ENCODE measurements at places on chromosomes 3 and 15.

DNA sequence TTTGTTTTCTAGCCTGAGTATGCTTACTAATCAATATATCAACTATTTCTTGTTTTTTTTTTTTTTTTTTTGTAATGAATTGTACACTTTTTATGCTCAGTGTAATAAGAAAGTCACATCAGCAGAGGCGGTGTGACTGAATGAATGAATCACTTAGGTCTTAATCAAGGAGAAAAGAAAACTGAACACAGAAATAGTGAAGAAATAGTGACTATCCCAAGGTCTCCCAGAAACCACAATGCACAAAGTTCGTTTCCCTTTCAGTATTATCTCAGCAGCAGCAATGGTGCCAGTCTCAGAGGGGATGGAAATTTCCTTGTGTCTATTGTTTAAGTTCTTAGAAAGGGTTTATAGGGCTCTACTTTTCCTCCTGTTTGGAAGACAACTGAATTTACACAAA lies 80.7 kb downstream of the NR1I2 start:
- no peak for DNase-seq

GRCh38 chr3:173078525-173078924 lies 62.5 kb downstream of the SPATA16 start:
- DNase-seq, result no peak

GRCh38 chr3:54994111-54994513 lies 66.3 kb upstream of the LRTM1 start:
- DNase-seq, result no peak

DNA sequence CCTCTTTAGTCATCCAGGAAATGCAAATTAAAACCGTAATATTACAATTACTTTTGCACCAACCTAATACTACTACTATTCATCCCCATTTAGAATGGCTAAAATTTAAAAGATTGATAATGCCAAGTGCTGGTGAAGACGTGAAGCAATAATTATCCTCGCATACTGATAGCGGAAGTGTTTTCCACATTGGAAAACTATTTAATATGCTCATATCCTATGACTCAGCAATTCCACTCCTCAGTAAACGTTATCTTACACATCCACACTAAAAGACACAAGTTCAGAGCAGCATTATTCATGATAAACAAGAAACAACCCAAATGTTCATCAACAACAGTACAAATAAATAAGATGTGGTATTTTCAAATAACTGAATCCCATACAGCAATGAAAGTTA lies 70.6 kb downstream of the VPS13C start:
- no peak for DNase-seq

DNA sequence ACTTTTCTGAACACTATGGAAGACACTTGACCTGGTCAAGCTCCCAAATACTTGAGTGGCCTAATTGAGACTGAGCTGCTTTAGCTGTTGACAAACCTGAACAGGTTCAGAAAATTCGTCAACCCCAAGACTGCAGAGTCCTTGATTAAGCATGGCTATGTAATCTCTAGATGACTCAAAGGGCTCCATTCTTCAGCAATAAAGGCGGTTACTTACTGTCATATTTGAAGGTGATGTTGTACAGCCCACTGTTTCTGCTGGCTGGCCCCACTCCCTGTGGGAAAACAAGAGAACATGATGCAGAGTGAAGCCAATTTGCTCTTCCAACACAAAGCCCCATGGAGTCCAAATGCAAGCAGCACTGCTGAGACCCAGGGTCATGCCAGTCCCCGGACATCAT lies 45.1 kb downstream of the IL17RD start:
- no peak for DNase-seq

DNA sequence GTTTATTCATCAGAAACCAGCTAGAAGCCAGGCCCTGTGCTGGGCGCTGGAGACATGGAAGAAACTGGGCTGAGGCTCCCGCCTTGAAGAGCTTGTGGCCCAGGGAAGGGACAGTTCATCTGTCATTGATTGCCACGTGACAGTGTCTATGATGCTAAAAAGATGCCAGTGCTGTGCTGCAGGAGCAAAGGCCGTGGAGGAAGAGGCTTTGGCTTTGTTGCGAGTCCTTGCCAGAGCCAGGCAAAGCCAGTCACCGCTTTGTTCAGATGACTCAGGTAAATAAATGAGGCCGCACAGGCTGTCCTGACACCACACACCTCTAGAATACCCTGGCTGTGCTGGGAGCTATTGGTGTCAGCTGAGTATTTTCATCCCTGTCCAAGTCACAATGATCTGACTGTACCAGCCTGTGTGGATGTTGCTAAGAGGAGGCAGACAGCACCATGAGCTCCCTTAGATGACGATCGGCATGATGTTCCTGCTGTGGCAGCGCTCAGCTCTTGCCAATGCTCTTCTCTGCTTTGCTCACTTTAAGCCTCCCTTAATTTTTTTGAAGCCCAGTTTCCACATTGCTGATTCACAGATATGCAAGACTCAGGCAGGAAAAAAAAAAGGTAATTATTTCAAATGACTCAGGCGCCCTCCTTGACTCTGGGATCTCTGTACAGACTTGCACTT lies 77.5 kb downstream of the CCNL1 start:
- DNase-seq, result no peak

GRCh38 chr3:193187070-193187722 lies 53.8 kb upstream of the PLAAT1 start:
- DNase-seq, result no peak

DNA sequence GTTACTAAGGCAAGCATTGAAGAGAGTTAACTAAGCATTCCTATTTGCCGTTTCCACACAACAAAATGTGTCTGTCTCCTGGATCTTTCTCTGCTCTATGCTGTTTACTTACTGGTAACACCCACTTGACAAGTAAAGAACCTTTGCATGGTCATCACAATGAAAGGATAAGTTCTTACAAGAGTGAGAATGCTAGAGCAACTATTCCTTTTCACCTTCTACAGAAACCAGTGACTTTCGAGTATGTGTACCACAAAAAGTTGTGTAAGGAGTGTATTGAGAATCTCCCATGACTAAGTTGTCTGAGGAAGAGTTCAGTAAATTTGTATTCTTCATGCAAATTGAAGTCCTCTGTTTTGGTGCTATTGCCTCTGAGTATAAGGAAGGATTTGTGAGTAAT lies 10.8 kb downstream of the TIPARP start:
- no peak for DNase-seq

DNA sequence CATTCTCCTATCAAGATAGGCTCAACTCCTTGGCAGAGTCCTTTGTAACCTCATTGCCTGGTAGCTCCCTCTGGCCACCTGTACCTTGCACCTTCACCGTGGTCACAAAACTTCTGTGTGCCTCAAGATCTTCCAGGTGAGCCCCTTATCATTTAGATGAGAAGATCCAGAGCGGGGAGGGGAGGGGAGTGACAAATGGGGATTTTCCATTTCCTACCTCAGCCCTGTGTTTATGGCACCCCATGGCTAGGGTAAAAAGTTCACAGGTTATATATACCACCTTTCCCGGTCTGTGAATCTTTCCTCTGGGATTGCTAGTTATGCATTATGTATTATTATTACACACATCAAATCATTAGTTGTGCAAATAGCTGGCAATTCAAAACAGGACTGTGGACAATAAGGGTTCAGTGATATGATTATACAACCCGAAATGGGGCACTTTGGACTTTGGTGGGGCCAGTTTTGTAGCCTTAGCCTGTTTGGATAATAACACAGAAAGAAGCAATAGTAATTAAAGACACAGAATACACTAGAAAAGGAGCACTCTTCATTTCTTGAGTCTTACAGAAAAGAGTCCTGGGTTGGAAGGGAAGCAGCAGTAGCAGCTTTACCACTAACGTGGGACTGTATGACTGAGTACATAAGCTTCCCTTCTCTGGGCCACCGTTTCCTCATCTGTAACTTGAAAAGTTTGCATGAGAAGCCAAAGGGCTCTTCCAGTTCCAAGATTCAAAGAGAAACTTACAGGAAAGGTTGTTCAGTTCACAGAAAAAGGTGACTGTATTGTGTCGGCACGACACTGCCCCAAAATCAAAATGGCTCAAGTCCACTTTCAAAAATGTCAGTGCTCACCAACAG lies 7.1 kb downstream of the TLE3 start:
- no peak for DNase-seq

GRCh38 chr3:32147933-32148332 lies 41.5 kb downstream of the GPD1L start:
- no peak for DNase-seq

- DNase-seq, result peak; percentile 68
Observed at GRCh38 chr3:174440741-174441587, 418.2 kb upstream of the NAALADL2 start.

DNA sequence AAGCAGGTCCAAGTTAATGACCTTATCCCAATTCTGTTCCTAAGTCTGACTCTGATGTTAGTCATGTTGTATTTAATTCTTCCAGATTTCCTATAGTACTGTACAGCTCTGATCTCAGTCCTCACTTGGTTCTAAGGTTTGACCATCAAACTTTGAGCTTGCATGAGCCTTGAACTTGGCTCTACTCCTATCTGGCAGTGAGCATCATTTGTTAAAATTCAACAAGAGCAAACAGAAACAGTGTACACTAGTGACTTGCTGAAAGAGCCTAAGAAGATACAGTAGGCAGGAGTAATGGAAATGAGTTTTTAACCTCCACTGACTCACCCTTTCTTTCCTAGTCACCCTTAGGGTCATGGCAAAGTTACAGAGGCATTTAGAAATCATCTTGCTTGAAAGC lies 451.1 kb upstream of the TPRG1 start:
- DNase-seq, result no peak

- no peak for DNase-seq
Observed at GRCh38 chr3:9600597-9600996, 47.0 kb upstream of the LHFPL4 start.

DNA sequence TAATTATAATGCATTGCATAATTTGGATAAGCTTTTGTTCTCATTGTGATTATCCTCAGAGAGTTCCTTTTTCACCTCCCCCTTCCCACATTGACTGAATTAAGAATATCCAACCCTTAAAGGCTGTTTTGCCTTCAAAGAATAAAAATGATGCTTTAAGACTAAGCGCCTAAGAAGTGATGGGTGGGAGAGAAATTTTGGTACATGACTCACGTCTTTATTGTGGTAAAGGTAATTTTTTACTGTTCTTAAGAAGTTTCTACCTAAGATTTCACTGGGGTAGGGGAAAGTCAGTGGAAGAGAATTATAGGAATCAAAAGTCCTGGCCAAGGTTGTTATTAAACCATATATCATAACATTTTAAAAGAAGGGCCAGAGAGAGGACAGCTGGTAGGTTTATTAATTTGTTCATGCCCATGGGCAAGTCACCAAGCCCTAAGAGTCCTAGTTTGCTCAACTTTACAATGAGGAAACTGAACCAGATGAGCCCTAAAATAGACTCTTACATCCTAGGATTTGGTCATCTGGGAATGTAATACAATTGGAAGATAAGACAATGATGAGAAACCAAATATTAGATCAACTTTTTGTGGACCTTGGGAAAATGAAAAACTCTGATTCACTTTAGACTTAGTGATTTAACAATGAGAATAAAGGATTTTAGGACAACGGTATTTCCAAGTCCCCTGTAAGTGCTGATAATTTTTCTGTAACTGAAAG lies 101.1 kb upstream of the RASGRP1 start:
- no peak for DNase-seq

DNA sequence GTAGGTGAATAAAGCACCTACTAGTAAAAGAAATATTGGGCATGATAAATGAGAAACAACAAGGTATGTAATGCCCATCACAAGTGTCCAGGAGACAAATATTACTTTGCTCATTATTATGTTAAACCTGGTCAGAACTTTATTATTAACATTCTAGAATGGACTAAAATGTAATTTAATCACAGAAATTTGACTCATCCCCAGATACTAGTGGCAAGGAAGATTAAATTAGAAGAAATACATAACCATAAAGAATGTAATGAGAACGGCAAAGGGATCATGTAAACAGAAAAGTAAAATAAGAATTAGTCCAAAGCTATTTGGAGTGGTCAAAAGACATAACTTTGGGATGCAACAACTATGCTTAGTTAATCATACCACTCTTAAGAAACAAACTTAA lies 71.2 kb upstream of the STAC start:
- no peak for DNase-seq

DNA sequence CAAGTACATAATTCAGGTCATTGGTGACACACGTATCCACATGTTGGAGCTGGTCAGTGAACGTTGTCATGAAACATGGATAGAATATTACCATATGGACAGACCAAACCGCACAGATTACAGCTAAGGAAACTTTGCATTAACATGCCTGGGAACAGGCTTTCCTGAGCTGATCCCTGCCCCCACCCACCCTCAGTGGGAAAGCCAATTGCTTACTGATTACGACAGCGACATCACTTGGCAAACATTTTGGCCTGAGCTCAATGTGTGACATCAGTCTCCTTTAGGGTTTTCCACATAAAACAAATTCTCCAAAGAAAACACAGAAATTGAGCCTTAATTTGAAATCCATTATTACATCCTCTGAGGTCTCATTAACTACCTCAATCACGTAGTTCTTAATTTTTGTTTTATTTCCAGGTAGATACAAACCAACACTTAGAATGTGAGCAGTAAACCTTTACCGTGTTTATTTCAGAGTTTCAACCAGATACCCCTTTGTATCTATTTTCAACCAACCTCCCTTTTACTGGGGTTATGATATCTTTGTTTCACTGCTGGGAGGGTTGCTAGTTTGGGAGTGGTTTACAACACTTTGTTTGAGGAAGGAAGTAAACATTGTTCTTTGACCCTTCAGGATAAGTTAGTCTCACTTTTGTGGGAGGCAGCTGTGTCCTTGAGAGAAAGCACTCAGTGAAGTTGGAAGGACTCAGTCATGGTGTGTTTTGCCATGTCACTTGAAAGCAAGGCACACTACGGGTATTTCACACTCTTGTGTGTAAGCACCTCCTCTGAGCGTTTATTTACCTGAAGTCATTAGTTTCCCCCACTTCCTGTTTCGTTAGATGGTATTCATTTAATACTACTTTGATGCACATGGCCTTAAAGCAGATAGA lies 103.1 kb downstream of the CMSS1 start:
- no peak for DNase-seq

- DNase-seq, result no peak
Observed at GRCh38 chr3:124621498-124621897, 108.8 kb upstream of the UMPS start.

GRCh38 chr15:85402195-85402881 lies 21.9 kb downstream of the AKAP13 start:
- no peak for DNase-seq

DNA sequence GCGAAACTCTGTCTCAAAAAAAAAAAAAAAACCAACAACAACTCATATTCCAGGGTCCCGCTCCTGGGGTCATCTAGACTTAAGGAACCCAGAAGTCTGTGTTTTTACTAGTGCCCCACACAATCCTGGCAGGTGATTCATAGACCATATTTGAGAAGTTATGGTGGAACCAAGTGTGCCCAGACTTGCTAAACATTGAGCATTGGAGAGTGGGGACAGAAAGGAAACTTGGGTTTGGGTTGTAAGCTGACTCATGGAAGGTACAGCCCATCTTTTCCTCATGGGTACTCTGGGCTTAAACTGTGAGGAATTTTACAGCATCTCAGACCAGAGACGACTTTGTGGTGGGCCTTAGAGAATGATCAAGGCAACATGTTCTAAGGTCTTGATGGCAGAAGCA lies 18.3 kb upstream of the IGF2BP2 start:
- no peak for DNase-seq

DNA sequence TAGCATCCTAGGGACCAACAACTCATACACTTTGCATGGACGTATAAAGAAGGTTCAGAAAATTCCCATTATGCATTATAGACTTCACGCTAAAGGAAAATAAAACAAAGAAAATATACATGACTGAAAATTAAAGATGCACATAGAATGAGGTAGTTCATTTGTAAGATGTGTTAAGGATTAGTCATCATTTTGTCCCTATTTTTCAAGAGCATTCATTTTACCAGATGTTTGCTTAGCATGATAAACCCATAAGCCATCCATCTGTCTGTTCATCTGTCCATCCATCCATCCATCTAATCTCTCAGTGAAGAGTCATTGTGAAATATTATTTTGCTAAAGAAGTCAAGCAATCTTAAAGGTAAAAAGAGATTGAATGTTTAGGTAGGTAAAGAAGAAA lies 80.3 kb downstream of the TFG start:
- DNase-seq, result no peak

Data from H1 (cell line).